ENCODE measurements at places on chromosomes 5 and 9. TPM values are rescaled to one million over a fixed set of nuclear protein-coding genes. Genes with fewer than 3 reads are reported as not detected.

The PCDHA6 gene
- 0.89 TPM for total RNA-seq

- DNase-seq = no peak
Measured at GRCh38 chr5:133932441-133933168, 35.8 kb downstream of the C5orf15 start.

DNA sequence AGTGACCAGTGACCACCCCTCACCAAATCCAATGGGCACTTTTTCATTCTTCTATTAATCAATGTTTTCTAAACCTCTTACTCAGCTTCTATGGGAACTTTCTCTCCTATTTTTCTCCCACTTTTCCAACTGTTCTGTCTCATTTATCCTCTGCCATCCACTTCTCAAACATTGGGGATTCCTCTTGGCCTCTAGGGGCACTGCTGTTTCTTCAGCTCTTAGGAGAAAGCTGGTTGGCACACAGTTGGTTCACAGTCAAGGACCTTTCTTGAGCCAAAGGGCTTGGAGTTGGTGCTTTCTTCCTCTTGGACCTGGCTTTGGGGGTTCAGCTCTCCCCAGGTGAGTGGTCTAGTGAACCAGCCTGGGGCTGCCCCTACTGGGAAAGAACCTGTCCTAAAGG lies 112.2 kb upstream of the LHFPL2 start:
- DNase-seq = no peak

DNA sequence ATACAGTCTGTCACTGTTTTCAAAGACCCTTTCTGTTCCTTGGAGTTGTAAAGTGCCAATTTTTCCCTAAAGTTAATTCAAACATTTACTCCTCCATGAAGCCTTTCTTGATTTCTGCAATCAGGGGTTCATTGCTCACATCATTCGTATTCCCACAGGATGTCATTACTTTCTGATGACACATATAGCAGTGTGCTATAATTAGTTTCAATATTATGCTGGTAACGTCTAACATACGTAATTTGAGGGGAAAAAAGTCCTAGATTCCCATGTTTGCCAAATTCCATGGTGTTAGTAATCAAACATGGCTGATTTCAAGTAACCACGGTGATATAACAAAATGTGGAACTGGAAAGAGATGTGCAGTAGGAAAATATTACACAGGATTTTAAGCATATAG lies 468.2 kb upstream of the MEF2C start:
- DNase-seq = no peak

The FBXO38 gene
- 40.9 TPM for total RNA-seq

DNA sequence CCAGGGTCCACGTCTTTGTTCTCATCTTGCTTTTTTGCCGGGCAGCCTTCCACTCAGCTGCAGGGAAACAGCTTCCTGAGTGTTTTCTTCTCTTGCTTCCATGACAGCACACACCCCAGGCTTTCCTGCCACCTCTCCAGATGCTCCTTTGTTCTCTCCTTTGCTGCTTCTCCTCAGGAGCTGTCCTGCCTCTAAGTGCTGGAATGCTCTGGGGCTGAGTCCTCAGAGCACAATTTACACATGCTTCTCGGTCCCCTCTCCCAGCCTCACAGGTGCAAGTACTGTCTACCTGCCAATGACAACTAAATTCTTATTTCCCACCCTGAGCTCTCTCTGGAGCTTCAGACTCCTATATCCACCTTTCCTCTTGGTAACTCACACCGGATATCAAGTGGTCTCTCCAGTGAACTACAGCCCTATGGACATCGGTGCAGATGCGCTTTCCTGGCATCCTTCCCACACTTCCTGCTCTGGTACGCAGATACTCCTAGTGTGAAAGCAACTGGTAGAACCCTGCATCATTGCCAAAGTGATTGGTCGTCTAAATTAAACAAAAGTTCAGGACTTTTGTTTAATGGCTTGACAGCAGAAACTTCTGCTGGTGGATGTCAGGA lies 13.4 kb upstream of the ACSL6 start:
- DNase-seq = no peak

The GABRB2 gene
- total RNA-seq = 1.6 TPM

- DNase-seq = no peak
Measured at GRCh38 chr9:108033976-108034964, 544.7 kb upstream of the KLF4 start.

The SLC6A7 gene
- not detected for total RNA-seq

The IRX2 gene
- total RNA-seq = 38.1 TPM

DNA sequence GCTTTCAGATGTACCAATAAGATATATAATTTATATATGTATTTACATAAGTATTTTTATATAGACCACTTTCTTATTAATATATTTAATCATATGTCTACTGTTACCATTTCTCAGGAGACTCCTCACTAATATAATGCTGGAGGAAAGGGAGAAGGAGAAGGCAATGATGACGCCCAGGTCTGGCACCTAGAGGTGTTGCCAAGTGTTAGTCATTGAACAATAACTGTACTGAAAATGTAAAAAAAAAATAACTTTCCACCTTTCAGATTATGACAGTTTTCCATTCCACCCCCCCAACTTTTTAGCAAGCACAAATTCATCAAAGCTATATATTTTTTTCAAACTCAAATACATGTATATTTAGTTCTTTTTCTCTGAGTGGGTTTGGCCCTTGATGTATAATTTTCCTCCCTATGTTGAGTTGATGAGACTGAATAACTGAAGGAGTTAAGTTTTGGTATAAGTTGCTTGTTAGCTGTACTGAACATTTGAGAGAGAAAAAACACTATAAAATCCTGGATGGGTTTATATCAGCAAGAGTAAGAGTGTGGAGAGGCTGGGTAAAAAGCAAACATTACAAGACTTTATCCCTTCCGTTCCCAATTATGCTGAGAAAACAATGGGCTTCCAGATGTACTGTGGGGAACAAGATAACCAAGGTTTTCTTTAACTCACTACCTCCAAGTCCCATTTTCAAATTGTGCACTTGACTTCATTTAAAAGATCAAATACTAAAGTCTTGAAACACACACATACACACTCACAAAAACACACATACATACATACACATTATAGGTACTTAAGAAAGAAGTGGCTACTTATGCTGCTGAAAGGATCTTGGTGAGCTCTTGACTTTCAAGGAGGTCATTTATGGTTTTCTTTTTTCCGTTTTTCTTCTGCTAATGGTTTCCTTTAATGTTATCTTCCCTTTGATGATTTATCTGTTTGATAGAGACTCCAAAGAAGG lies 142.8 kb upstream of the IFNE start:
- DNase-seq = no peak

GRCh38 chr5:153135411-153135810 lies 355.1 kb upstream of the GRIA1 start:
- no peak for DNase-seq

GRCh38 chr9:70581955-70582350 lies 167.5 kb upstream of the KLF9 start:
- no peak for DNase-seq

The ADAMTS2 gene
- total RNA-seq = 5.1 TPM

GRCh38 chr5:153153086-153153485 lies 337.4 kb upstream of the GRIA1 start:
- DNase-seq = no peak

GRCh38 chr9:20511686-20512085 lies 110.6 kb downstream of the MLLT3 start:
- no peak for DNase-seq
